ENCODE measurements at places on chromosomes 7 and 10. TPM values are rescaled to one million over a fixed set of nuclear protein-coding genes. Genes with fewer than 3 reads are reported as not detected.

- no peak overlapping the region for H3K27ac ChIP-seq
- DNase-seq, result no peak
- H3K36me3 ChIP-seq, result no peaks in the 10 kb centered on the region
- H3K4me1 ChIP-seq, result no peaks in the 10 kb centered on the region
- peaks cover 2% of the 10 kb centered on the region for H3K27me3 ChIP-seq
These were observed 76.0 kb upstream of the NKX6-2 start for GRCh38 chr10:132861884-132862461.

DNA sequence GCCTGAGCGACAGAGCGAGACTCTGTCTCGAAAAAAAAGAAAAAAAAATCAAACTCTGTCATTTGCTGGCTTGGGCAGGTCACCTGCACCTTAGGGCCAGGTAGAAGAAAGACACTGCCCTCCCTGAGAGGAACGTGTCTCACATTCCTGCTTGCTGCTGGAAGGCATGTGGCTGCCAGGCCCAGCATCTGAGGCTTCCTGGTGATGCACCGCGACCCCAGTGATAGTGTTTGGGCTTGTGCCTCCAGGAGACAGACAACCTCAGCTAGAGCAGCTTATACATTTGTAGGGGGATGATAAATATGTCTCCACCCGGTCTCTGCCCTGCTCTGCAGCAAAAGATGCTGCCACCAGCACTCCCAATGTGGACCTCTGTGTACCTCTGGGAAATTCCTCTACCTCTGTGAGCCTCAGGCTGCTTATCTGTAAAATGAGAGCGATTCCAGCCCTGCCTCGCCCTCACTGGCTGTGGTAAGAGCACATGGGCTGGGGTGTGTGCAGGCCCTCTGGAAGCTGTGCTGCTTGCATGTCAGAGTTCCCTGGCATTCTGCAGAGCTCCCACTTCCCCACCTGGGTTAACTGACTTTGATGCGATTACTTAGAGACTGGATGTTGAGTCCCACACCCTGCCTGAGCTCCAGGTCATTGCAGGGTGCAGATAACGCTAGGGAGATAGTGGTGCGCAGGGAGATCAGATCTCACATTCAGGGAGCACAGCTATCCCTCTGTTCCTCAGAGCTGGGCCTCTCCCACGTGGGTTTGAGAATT is 19.9 kb downstream of the SLC29A3 start:
- no peaks in the 10 kb centered on the region for H3K27me3 ChIP-seq
- no peak overlapping the region for H3K27ac ChIP-seq
- DNase-seq, result no peak

GRCh38 chr10:121442086-121442935 is 155.9 kb downstream of the FGFR2 start:
- no peak overlapping the region for H3K27ac ChIP-seq
- H3K4me3 ChIP-seq, result no peak overlapping the region
- H3K27me3 ChIP-seq, result no peaks in the 10 kb centered on the region
- no peaks in the 10 kb centered on the region for H3K4me1 ChIP-seq

- H3K4me3 ChIP-seq, result no peak overlapping the region
- no peak overlapping the region for H3K27ac ChIP-seq
- H3K4me1 ChIP-seq, result peaks cover 22% of the 10 kb centered on the region
- DNase-seq, result no peak
- peaks cover 35% of the 10 kb centered on the region for H3K27me3 ChIP-seq
- H3K36me3 ChIP-seq, result no peaks in the 10 kb centered on the region
These were observed 81.8 kb downstream of the SPAG6 start for GRCh38 chr10:22427101-22427500.

GRCh38 chr10:60189861-60190475 is 199.7 kb downstream of the ANK3 start:
- no peaks in the 10 kb centered on the region for H3K4me1 ChIP-seq
- no peak overlapping the region for H3K4me3 ChIP-seq
- no peak overlapping the region for H3K27ac ChIP-seq

DNA sequence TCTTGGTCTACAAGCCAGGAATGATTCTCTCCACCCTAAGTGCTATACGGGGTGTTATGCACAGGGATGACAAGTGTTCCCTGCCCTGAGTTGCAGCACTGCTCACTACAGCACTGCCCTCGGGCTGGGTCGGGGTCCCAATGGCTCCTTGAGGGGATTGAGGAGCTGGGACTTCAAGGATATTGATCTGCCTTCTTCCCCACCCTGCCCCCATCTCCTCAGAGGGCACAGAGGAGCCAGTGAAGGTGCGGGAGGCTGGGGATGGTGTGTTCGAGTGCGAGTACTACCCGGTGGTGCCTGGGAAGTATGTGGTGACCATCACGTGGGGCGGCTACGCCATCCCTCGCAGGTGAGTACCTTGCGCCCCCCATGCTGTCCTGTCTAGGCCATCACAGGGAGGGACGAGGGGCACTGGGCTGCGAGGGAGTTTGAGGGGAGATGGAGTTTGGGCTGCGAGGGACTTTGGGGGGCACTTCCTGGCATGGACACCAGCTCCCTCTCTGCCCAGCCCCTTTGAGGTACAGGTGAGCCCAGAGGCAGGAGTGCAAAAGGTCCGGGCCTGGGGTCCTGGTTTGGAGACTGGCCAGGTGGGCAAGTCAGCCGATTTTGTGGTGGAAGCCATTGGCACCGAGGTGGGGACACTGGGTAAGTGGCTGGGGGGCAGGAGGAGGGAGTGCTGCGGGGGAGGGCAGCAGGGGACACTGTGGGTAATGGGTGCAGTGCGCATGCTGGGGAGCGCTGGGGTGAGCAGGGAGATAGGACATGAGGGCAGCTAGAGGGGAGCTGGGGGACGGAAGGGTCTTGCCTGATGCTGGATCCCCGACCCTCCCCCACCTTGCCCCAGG is 10.3 kb downstream of the FLNC start:
- no peaks in the 10 kb centered on the region for H3K36me3 ChIP-seq
- DNase-seq, result no peak
- no peak overlapping the region for H3K27ac ChIP-seq

- H3K4me3 ChIP-seq, result no peak overlapping the region
- DNase-seq, result no peak
- no peaks in the 10 kb centered on the region for H3K36me3 ChIP-seq
- no peak overlapping the region for H3K27ac ChIP-seq
- H3K4me1 ChIP-seq, result peaks cover 16% of the 10 kb centered on the region
These were observed 4.6 kb downstream of the SH2B2 start for GRCh38 chr7:102291056-102291915.

- no peak overlapping the region for H3K4me3 ChIP-seq
- H3K27ac ChIP-seq, result no peak overlapping the region
- no peaks in the 10 kb centered on the region for H3K36me3 ChIP-seq
- no peaks in the 10 kb centered on the region for H3K27me3 ChIP-seq
- DNase-seq, result no peak
These were observed 54.4 kb downstream of the CYP2C9 start for GRCh38 chr10:94992811-94993210.

DNA sequence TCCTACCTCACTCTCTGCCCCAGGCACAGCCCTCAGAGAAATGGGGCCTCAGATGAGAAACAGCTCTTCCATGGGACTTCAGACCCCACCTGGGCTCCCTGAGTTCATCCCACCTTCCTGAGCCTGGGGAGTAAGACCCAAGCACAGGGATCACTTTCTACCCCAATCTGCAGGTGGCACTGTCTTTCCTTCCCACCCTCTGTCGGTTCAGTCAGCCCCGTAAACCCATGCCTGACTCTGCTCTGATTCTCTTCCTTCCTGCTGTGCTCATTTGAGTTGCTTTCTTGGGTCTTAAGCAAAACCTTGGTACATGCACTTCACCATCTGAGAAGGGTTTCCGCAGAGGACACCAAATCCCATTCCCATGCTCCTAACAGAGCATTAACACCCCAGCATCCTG is 306.4 kb upstream of the CDC14C start:
- H3K4me3 ChIP-seq, result no peak overlapping the region
- H3K4me1 ChIP-seq, result no peaks in the 10 kb centered on the region
- H3K27ac ChIP-seq, result no peak overlapping the region
- no peaks in the 10 kb centered on the region for H3K27me3 ChIP-seq
- no peak for DNase-seq
- no peaks in the 10 kb centered on the region for H3K36me3 ChIP-seq

- H3K4me3 ChIP-seq, result no peak overlapping the region
- no peaks in the 10 kb centered on the region for H3K36me3 ChIP-seq
- DNase-seq, result no peak
These were observed 59.8 kb upstream of the ZNRF2 start for GRCh38 chr7:30224511-30225062.

DNA sequence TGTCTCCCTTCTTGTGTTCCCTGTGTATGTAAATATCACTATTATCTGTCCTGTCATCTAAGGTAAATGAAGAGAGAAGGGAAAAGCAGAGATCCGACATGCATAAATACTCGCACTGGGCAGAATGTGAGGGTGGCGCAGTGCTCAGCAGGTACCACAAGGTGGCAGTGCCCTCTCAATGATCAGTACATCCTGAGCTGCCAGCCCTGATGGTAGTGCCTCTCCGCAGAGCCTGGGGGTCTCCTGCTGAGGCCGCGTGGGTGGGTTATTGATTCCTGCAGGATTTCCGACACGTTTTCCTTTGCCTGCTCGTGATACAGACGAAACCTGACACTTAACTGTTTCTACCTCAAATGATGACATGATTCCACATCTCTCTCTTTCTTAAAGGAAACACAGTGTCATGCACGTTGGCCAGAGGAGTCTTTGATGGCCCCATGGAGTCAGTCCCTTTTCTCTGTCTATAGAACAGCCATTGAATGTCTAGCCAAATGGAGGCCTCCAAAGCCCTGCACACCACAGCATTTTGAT is 19.8 kb downstream of the RGR start:
- peaks cover 42% of the 10 kb centered on the region for H3K27me3 ChIP-seq

DNA sequence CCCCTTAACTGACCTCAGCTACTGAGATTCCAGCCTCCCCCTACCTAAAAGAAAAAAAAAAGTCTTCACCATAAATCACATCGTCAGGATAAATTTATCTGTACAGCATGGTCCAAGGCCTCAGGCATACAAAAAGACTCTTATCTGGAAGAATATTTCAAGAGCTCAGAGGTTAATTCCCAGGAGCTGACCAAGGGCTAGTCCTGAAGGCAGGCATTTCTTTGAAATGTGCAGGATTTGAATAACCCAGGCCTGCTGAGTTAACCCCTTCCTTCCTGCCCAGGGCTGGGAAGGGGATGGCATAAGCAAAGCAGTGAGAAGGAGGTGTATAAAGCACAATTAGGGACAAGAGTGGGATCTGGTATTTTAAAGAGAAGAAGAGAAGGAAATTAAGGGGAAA is 111.2 kb downstream of the RNLS start:
- no peaks in the 10 kb centered on the region for H3K27me3 ChIP-seq
- H3K27ac ChIP-seq, result no peak overlapping the region
- no peaks in the 10 kb centered on the region for H3K36me3 ChIP-seq

DNA sequence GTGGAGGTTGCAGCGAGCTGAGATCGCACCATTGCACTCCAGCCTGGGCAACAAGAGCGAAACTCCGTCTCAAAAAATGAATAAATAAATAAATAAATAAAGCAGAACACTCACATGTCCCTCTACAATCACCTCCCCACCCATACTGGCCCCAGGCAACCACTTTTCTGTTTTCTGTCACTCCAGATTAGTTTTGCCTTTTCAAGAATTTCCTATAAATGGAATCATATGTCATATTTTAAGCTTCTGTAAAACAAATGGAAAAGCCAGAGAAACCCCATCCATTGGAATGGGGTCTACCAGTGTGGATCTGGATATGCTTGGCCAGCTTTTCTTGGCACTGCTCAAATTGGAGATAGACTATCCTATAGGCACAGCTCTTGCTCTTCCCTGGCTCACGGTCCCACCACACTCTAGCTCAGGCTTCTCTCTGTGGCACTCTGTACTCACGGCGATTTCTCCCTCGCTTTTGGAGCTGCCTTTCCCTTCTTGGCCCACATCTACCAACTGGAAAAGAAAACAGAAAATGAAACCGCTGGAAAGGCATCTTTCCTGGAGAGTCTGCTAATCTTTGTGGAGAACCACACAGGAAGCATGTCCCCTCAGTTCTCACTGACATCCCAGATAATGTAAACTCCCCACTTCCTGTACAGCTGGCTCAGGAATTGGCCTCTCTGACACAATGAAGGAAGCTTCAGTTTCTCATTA is 210.1 kb downstream of the JCAD start:
- peaks cover 13% of the 10 kb centered on the region for H3K27me3 ChIP-seq
- DNase-seq, result no peak
- peaks cover 5% of the 10 kb centered on the region for H3K4me1 ChIP-seq
- no peak overlapping the region for H3K27ac ChIP-seq
- no peaks in the 10 kb centered on the region for H3K36me3 ChIP-seq

DNA sequence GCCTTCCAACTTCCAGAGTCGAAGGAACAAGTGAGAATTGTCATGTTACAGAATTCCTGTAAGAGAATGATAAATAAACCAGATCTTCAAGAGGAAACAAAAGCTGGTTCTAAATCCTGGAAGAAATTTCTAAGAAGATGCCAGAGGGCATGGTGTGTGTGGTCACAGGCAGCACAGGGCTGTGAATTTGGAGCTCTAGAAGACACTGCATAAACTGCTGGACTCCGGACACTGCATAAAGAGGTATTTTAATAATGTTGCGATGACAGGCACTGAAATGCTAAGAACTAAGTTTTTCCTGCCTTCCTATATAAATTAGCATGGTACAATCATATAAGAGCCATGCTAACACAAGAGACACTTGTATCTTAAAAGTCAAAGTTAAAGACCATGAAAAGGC is 86.0 kb downstream of the LARP4B start:
- H3K27me3 ChIP-seq, result no peaks in the 10 kb centered on the region
- DNase-seq, result no peak
- peak overlapping the region; percentile 52 for H3K27ac ChIP-seq
- peaks cover 31% of the 10 kb centered on the region for H3K4me1 ChIP-seq
- H3K36me3 ChIP-seq, result peaks cover 51% of the 10 kb centered on the region
- no peak overlapping the region for H3K4me3 ChIP-seq

DNA sequence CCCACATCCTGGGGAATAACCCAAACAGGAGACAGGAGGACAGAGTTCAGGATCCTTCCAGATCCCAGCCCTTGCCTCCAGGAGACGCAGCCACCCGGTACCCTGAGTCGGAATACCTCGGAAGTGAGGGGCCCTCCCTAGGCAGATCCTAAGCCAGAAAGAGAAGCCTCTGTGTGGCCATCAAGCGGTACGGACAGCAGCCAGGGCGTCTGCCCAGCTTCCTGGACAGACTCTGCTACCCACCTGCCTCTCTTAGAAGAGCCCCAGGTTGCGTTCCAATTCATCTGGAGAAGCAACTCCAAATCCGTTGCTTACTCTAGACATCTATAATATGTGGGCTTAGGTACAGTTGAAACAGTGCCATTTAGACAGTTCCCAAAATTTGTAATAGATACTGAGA is 220.2 kb upstream of the SH2B2 start:
- no peak for DNase-seq
- H3K27me3 ChIP-seq, result no peaks in the 10 kb centered on the region
- no peak overlapping the region for H3K4me3 ChIP-seq

The FAM204A gene
- total RNA-seq, result 59.7 TPM

The TAS2R3 gene
- total RNA-seq, result 0.70 TPM

The DENND11 gene
- 27.3 TPM for total RNA-seq

The SAP25 gene
- 18.2 TPM for total RNA-seq

The CHST12 gene
- 70.8 TPM for total RNA-seq

The ATRNL1 gene
- total RNA-seq, result 0.87 TPM

The SLC13A1 gene
- not detected for total RNA-seq
